ENCODE measurements at places on chromosomes 2 and 18. TPM values are rescaled to one million over a fixed set of nuclear protein-coding genes. Genes with fewer than 3 reads are reported as not detected.

GRCh38 chr2:29578084-29578598 lies 343.2 kb downstream of the ALK start:
- DNase-seq = no peak

- DNase-seq = no peak
Observed at GRCh38 chr18:11798271-11798670, 52.9 kb upstream of the CHMP1B start.

DNA sequence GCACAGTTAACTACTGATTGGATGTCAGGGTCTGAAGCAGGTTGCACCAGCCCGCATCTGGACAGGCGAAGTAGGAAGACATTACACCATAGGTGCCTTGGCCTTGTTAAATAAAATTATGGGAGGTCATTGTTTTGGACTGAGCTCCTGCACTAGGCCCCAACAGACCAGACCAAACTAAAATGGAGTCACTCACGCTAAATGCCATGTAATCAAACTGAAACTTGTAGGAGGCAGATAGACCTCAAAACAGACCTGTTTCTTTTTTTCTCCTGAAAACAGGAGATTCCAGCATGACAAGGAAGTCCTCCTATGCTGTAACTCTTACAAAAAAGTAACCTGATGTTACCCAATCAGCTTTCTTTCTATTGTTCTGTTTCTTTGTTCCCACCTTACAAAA lies 15.5 kb upstream of the NFU1 start:
- DNase-seq = no peak

ALPG gene
- total RNA-seq = not detected

CPS1 gene
- 25.7 TPM for total RNA-seq

MLPH gene
- total RNA-seq = 8.2 TPM

EMILIN1 gene
- 251 TPM for total RNA-seq

TUBA4B gene
- not detected for total RNA-seq

TFCP2L1 gene
- not detected for total RNA-seq

Measured in fibroblast of lung (primary cell).